Left renal pelvis (tissue), 4 donors: ENCODE measurements at places on chromosomes 5 and 9.
A peak's percentile ranks its signal among the peaks of the same experiment; 100 is the strongest.

DNA sequence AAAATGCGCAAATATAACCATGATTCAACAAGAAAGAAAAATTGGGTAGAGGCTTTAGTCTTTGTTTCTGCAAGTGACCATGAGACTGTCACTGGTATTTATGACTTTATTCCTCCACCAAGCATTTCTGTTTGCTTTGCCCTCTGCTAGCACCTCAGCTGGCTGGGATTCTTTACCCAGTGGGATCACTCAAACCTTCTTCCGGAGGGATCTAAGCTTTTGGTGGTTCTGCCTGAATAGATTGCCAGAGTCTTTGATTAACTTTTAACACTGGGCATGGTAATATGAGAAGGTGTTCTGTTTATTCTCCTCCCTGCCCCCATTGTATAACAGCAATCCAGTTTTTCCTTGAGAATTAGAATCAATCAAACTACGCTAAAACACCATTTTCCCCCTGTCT is 59.1 kb upstream of the FBN2 start:
- no peak for DNase-seq

DNA sequence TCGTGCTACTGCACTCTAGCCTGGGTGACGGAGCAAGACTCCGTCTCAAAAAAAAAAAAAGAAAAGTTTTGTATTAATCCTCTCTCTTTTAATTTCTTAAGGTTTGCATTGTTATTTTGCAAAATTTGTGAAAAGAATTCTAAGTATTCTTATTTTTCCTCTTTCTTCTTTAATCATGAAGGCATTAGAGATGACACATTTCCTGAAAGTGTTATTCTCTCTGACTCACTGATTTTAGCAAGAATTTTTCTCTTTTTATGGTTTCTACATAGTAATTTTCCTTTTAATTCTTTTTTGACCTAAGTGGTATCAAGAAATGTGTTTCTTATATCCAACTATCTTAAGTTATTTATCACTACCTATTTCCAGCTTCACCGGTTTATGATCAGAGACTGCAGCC is 78.0 kb downstream of the NSUN2 start:
- DNase-seq: no peak

DNA sequence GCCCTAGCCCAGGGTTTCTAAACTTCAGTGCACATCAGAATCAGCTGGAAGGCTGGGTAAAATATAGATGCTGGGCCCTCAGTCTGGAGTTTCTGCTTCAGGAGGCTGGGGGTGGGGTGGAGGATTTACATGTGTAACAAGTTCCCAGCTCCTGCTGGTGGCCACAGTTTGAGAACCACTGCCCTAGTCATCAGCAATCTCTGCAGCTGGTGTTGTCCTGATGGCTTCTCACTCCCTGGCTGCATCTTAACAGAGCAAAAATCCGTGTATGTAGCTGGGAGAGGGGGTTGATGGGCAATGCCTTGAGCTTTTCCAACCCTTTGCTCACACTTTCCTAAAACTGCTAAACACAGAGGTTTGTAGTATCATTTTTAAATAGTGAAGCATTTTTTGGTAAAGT is 186.0 kb upstream of the KLF9 start:
- no peak for DNase-seq

DNA sequence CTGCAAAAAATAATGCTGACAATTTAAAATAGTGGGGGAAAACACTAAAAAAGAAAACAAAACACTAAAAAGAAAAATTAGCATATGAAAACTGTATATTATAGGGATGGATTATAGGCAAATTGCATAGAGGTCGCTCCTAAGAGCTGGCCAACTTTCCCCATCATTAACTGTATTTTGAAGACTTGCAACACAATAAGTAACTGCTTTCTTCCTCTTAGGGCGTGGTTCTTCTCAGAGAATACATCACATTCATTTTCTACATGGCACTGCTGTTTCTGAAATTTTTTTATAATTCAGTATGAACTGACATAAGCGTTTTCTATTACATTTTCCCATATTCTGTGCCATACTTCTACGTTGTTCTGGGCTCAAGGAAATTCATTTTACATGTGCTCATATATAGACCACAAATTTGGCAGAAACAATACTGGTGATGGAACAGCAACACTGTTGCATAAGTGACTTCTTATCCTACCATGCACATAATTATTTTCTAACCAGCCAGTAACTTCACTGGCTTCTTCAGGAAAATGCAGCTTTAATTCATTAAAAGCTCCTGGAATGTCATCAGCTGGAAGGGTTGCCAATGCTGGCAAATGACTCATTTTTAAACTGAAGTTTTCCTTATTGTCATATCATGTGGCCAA is 171.2 kb upstream of the DMAC1 start:
- DNase-seq: no peak

- no peak for DNase-seq
These were observed 64.6 kb downstream of the CAST start for GRCh38 chr5:96726802-96727201.

DNA sequence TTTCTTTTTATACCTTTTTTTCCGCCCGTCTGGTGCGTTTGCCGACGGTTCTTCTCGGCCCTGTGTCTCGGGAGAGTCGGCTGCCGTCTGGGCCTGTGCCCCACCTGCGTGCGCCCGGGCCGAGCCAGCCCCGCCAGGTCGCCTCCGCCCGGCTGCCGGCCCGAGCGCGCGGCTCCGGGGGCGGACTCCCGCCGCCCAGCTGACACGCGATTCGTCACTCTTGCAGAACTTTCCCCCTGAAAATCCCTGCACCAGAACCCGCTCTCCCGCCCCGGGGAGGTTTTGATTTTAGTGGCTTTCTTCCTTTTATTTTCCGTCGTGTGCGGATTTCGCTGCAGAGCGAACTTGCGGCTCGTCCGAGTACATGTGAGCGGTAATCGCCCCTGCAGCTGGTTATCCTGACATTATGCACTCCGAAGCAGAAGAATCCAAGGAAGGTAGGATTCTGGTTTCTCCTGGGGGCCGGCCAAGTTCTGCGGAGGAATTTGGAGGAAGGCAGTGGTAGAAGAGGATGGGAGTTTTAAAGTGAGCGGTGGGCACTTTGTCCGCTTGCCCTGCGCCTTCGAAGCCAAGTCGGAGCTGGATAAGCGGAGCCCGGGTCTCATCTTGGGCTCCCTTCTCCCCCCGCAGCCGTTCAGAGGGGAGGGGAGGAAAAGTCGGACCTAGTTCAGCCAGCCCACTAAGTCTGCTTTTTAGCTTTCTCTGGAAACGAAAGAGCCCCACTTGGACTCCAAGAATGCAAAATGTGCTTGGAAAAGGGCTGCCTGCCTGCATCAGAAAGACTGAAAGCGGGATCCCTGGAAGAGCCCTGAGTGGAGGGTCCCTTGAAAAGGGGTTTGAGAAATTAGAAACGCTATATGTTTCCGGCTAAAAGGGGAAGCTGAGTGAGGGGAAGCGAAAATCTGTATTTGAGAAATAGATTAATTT is at the start of gene TNFAIP8:
TNFAIP8 (plus strand) TSS at position 335 of the 927 bp plus-strand sequence; CDS start at position 407, 72 bp downstream.
- no peak for DNase-seq

DNA sequence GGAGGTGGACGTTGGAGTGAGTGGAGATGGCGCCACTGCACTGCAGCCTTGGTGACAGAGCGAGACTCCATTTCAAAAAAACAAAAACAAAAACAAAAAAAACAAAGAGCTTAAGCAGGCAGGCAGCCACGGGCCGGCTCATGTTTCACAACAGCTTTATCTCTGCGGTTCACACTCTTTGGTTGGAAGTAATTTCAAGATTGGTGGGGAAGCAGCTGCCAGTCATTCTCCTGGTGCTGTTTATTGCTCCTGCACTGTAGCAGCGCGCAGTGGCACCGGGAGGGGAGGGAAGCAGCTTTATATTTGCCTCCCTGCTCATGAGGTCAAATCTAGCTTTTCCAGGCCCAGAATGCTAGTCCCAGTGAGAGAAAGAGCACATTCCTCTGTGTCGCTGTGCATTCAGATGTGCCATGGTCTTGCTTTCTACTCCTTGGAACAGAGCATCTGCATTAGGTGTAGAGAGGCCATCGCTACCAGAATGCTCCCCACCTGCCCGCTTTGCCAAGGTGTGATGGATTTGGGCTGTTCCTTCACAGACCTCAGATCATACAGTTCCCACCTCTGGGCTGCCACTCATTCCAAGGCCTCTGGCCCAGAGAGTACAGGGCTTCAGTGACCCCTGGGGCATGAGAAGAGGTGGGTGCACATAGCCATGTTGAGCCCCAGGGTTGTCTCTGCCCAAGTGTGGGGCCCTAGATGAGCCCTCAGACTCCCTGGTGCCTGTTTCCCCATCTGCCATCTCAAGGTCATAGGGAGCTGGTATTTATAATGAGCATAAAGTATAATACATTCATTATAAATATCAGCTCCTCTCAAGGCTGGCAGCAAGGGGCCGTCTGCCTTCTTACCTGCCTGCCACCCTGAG is 270.4 kb downstream of the MED10 start:
- DNase-seq: no peak

DNA sequence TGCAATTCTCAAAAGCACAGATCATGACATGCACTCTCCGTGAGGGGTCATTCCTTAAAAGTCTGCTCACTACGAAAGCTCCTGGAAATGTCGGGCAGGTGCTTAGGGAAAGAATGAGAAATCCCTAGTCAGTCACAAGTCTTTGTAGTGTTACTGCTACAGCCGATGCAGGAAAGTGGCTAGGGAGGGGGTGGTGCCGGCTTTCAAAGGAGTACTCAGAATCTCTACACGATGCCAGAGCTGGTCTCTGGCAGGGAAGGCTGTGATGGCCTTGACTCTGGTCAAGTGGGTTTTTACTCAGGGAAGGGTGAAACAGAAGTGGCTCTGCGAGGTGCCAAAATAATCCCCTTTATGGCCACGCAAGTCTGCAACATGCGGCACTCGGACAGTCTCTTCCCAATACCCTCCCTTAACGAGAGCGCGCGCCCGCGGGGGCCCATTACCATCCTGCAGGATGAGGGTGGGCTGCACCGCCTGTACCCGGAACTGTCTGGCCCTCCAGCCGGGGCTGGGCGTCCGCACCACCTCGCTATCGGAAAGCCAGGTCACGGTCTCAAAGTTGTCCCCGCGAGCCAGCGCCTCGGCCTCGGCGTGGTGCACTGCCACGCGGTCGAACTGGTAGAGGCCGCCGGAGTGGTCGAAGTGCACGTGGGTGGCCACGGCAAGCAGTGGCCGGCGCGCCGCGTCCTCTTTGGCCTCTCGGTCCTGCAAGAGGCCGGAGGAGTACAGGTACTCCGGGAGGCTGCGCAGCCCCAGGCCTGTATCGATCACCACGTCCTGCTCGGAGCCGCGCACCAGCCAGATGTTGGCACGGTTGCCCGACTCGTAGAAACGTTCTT is 956 bp downstream of the MBLAC2 start:
- DNase-seq: peak; percentile 16

- DNase-seq: no peak
These were observed 11.3 kb downstream of the PDGFRB start for GRCh38 chr5:150144246-150144801.

DNA sequence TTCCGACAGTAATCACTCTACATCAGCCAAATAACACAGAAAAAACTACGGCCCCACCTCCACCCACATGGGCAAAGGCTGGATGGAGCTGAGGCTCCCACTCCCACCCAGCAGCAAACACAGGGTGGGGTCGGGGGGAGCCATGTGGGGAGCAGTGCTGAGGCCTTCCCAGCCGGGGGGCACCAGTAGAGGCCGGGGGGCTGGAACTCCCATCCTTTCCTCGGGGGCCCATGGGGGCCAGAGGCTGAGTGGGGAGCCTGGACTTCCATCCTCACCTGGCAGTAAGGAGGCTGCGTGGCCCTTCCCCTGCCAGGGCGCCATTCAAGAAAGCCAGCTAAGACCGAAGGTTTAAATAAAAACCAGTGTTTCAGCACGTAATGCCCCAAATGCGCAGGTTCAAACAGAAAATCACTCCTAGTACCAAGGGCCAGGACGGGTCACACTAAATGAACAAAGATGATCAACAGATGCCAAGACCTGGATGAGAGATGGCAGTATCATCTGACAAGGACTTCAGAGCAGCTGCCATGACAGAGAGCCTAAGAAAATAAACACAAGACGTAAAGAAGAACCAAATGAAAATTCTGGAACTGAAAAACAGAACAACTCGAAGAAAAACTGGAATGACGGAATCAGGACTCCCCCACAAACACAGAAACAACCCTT is 9.4 kb downstream of the CCDC127 start:
- DNase-seq: no peak
